ENCODE measurements at places on chromosomes 5 and 9.

- no peak for DNase-seq
Observed at GRCh38 chr5:8686707-8687106, 817.8 kb downstream of the MTRR start.

- no peak for DNase-seq
Observed at GRCh38 chr9:81656004-81656403, 33.3 kb downstream of the TLE1 start.

DNA sequence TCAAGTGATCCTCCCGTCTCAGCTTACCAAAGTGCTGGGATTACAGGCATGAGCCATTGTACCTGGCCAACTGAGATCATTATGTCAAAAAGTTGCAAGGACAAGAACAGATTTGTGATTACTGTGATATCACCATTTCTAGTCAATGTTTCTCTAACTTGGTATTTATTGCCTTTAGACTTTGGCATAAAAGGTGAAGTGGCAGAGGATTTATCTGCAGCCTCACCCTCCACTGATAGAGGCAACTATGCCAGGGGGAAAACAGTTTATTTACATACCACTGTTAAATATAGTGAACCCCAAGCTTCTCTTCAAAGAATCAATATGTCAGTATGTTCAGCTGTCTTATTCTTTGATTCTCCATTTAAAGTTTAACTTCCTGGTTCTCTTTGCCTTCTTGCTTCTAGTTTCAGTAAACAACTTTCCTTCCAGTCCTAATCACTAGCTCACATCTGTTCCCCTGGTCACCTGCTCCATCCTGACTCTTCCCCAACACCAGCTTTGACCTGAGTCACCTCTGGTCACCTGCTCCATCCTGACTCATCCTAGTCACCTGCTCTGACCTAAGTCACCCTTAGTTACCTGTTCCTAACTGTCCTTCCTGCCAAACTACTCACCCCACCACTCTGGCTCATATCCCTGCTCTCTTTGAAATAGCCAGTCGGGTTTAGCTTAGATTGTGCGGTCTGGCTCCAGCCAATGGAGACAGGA, 29.9 kb downstream of the SEMA6A start:
- DNase-seq = no peak

DNA sequence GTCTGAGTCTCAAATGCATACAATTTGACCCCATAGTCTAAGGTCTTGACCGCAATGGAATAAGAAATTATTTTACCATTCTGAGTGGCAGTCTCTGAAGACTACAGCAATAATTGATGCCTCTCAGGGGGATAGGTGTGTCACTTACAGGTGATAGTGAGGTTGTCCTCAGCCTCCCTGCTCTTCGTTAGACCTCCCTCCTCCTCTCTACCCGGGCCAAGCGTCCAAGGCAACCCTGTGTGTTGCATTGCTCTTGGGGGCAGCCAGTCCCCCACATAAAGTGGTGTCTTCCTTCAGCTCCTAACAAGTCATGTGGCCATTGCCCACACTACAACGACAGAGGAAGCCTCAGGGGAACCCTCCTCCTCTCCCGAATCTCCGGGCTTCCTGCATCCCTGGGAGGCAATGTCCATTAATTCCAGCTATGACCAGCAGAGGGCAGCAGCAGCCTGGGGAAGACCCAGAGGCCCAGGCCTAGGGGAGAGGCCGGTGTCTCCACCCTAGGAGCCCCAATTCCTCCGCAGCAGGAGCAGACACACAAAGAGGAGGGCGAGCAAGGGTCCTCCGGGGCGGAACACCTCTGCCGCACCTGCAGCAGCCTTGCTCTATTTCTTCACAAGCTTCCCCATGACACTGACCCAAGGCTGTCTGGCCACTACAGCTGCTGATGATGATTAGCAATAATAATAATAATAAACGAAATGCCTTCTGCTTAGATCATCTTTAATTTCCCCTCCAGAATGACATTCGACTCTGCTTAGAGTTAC, 134.8 kb downstream of the KCNIP1 start:
- no peak for DNase-seq

GRCh38 chr5:108184940-108185339, 197.0 kb downstream of the FBXL17 start:
- no peak for DNase-seq

GRCh38 chr5:57779383-57780223, 297.0 kb upstream of the ACTBL2 start:
- no peak for DNase-seq

DNA sequence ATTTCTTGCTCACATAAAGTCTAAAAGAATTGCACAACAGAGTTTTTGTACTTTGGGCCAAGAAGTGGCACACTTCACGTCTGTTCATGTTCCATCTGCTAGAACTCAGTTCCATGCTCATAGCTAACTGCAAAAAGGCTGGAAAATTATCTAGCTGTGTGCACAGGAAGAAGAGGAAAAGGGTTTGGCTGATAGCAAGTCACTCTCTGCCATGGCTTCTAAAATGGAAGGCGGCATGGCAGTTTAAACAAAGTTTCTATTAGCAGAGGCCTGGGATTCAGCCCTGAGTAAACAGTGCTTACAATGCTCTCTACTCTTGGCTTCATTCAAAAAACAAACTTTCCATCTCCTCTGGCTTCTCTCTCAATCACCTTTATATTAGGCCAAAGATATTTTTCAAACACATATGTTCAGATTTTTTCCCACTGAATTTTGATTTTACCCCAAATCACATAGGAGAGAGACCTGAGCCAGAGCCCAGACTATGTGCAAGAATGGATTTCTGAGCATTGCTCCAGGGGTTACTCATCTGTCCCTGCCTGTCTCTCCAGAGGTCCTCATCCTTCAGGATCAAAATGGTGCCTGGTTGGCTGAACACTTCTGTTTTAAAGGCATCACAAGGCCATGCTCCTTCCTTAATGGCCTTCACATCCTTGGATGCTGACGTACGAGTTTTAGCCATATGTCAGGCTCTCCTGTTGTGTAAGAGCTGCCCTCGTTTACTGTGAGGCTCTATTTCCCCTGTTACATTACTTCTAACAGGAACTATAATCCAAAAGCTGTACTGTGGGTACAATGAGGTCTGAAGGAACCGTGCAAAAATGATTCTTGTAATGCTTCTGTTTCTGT, 226.6 kb downstream of the SAXO1 start:
- no peak for DNase-seq

DNA sequence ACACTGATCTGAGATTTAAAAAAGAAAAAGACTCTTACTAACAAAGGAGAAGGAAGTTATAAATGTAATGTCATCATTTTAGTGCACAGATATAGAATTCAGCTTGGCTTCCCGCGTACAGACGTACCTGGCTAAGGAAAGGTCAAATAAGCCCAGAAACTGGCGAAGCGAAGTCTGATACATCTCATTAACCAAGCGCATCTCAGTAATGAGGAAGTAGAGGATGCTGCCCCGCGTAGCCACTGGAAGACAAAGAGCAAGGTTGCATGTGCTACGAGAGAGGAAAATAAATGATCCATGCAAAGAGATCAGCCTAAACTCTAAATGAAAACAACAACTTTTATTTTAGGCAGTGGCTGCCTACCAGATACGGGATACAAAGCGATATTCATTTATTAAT, 208.8 kb downstream of the DNAH5 start:
- no peak for DNase-seq

DNA sequence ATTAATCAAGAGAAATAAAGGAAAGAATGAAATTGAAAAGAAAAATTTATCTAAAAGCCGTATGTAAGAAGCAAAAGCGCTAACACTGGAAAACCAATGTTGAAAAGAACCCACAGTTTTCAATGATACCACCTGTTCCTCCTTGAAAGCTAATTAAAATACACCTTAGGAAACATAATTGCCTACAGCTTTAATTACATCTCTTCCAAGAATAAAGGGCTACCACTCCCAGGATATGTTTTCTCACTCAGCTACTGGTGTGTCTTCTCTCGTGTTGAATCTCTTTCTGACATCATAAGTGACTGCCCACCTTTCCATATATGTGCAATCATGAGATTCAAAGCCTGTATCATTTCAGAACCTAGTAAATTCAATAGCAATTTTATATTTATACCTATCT, 880.6 kb upstream of the DMAC1 start:
- no peak for DNase-seq

- DNase-seq = no peak
Observed at GRCh38 chr9:121510766-121511550, 11.3 kb upstream of the GGTA1 start.

- no peak for DNase-seq
Observed at GRCh38 chr5:73380710-73381589, 67.6 kb downstream of the FOXD1 start.

DNA sequence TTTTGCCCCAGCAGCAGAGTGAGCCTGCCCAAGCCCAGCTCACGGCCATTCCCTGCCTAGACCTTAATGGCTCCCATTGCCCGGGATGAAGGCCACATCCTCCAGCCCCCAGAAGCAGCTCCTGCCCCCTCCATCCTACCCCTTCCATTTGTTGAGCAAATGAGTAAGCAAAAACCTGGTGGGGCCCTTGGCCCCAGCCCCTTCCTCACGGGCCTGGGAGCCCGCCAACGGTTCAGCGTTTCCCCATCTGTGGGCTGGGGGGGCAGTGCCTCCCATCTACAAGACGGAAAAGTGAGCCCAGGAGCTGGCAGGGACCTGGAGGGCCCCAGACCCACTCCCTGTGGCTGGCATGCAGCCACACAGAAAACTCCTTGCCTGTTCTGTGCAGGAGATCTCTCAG, 4.4 kb downstream of the CCDC187 start:
- DNase-seq = no peak

- no peak for DNase-seq
Observed at GRCh38 chr9:124699575-124699974, 71.5 kb downstream of the NR6A1 start.

DNA sequence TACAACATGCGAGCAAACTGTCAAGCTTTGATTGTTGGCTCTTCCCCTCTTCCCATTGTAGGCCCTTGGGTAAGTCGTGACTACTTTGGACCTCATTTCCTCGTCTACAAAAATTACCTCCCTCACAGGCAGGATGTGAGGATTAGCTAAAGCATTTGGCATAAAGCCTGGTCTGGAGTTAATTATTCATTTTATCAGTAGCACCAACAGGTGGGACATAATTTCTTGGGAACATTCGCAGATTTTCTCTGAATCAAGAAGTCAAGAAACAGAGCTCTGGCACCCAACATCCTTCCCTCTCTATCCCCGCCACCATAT, 39.9 kb upstream of the SEMA6A start:
- no peak for DNase-seq

GRCh38 chr9:70564468-70565335, 150.2 kb upstream of the KLF9 start:
- DNase-seq = no peak

DNA sequence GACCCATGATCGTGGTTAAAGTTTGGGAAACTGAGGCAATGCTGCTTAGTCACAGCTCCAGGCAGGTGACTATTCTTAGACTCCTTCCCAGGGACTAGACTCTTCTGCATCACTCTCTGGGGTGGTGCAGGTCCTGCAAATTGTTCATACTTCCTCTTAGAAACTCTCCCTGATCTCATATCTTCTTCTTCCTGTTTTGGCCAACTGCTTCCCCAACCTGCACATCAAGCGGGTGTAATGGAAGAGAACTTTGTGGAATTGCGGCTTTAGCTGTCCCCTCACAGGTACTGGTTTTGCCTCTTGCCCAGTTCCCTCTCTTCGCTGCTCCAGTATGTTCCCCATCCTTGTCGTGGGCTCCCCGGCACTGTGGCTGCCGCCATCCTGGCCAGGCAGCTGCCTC, 111.5 kb upstream of the CTSL start:
- DNase-seq = no peak
